ENCODE measurements at places on chromosomes 5 and 9.

GRCh38 chr5:95936812-95937397, 24.7 kb downstream of the ELL2 start:
- DNase-seq: no peak

DNA sequence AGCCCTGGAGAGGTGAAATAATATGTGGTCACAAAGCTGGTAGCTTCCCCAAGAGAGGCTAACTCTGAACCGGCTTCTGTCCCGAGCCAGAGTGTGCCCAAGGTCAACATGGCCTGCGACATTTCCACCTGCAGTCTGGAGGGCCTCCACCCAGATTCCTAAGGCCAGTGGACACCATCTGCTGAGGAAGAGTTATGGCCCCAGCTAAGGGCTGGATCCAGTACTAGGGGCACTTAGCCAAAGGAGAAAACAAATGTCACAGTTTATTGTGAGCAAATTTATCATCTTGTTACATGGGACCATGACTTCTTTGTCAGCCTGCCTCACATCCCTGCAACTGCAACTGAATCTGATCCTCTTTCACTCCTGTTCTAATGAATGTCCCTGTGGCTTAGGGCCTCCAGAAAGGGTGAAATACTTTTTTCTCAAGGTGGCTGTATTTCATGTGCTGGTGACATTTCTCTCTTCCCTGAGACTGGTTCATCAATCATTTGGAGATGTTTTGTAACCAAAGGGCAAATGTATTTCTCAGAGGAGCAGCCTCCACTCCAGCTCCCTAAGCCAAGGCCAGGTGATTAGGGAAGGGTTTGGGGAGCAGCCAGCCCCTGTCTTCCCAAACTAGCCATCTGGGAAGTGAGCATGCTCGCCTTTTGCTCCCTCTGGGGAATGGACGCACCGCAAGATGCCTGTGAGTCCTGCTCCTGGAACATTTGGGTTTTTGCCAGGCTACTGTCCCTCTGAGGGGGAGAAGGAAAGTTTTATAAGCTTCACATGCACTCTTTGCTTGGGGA, 148.3 kb downstream of the CMYA5 start:
- DNase-seq: no peak

GRCh38 chr9:136619742-136620440, 42.8 kb upstream of the EGFL7 start:
- DNase-seq: no peak

DNA sequence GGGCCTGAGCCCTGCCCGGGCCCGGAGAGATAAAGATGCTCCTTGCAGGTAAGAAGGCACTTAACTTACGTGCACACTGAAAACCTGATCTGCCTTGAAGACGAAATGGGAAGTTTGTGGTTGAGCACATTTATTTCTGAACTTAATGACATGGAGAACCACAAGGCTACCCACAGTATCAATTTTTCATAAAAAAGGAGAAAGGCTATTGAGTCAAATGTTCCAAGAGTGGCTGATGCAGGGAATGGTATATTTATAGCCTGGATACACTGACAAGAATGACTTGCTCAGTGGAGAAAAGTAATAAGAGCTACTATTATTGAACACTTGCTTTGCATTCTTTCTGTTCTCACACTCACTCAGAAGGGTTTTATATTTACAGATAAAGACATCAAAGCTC, 419.3 kb downstream of the ACTL7B start:
- DNase-seq: no peak

- no peak for DNase-seq
Observed at GRCh38 chr5:74476819-74477453, 163.6 kb downstream of the ENC1 start.

DNA sequence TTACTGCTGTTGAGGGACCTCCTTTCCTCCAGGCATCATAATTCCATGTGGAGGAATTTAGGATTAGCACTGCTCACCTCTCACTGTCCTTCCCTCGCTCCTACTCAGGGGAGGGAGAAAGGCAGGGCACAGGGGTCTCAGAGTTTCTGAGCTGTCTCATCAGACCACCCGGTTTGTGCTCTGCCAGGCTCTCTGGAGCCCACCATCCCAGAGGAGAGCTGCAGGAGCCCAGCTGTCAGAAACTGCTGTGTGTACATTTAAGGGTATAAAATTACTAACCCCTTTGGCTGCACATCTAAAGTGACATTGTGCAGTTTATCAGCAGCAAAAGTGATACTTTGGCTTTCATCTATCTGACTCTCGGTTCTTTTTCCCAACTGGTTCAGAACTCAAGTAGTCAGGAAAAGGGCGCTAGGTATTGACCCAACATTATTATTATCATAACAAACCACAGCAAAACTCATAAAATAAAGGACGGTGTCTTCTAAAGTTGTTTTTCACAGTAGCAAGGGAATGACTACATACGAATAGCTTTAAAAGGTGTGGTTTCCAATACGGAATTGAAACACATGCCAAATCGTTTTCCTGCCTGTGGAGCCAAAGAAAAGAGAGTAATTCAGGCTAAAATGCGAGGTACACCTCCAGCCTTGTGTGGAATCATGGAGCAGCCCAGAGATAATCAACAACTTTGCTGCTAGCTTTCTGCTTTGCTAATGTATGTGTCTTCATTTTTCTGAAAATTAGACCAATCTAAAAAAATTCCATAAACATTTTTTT, 348.1 kb downstream of the TMEM167A start:
- no peak for DNase-seq

- DNase-seq: no peak
Observed at GRCh38 chr5:141328231-141328630, 2.1 kb upstream of the PCDHGA1 start.

GRCh38 chr5:61023131-61023530, 78.1 kb downstream of the NDUFAF2 start:
- DNase-seq: no peak

GRCh38 chr9:79912318-79913070, 340.7 kb downstream of the TLE4 start:
- DNase-seq: no peak

DNA sequence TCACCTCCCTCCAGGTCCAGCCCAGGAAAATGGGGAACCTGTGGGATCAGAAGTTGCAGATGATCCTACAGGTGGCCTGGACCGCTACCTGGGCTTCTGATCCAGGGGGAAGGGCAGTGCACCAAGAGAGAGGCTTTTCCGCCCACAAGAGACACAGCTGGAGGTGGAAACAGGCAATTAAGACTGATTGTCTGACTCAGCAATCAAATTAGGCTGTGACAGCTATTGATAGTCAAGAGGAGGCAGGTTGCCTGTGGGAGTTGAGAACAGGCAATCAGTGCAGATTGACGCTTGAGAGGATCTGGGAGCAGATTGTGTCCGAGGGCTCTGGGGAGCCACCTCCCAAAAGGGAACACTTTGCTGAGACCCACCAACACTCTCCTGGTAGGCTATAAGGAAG, 71.1 kb upstream of the SLC44A1 start:
- DNase-seq: no peak

DNA sequence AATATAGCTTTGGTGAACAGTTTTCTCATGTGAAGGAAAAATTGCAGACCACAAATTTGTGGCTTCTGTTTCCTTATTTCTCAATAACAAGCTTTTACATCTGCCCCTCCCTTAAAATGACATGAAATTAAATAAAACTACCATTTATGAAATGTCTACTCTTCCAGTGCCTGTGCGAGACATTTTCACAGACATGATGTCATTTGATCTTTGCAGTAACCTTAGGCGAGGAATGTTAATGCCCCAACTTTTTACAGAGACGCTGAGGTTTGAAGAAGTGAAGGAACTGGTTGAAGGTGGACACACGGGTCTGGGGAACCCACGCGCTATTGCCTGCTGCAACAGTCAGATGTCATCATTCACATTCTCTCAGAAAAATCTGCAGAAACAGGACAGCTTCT, 61.5 kb downstream of the OSTF1 start:
- DNase-seq: no peak
